ENCODE measurements at places on chromosomes 11 and 22.

- DNase-seq, result no peak
Observed at GRCh38 chr11:57637626-57638004, 12.1 kb downstream of the YPEL4 start.

DNA sequence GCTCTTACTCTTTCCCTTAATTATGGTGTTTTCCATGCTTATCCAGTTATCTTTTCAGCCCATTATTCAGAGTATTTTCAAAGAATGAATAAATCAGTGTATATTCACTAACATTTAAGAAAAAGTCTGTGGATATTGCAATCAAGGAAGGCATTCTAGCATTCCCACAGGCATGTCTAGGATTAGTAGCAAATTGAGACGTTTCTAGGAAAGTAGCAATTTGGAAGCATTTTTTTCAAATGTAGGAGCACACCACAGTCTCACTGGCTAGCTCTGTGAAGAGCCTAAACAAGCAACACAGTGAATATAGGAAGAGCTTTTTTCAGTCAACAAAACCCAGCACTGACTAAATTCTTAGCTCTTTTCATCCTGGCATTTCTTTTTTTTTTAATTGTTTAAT lies 65.4 kb downstream of the CCDC34 start:
- DNase-seq, result no peak

- DNase-seq, result no peak
Observed at GRCh38 chr11:86869531-86869930, 69.2 kb downstream of the PRSS23 start.

DNA sequence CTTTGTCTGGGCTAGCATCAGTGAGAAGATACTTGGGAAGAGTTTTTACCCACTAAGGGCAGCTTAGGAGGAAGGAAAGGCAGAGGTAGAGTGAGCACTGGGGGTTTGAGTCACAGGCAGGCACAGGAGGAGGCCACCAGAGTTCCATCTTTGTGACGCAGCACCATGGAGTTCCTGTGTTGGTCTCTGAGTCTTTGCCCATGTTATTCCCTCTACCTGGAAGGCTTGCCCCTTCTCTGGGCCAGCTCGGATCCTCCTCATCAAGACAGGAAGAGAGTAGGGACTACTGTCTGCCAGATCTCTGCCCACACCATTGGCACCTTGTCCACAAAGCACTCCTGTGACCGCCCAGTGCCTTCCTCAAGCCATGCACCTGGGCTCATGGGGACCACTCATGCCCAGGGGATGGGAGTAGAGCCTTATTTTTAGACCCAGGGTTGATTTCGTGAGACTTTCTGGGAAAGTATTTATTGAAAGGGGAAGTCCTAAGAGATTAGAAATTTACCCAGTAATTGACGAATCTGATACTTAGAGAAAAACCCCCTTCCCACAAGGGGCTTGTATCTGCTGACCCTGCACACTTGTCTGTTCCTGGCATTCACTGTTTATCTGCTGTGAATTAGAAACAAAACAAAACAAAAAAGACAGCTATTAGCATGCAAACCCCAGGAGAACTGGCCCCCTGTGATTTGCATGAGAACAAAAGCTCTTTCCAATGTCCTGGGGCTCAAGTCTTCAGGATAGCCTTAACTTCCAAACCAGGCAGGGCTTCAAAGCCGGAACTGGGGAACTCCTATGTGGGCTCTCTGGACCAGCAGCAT lies 35.9 kb upstream of the MYEOV start:
- no peak for DNase-seq

All from activated CD4-positive, alpha-beta T cell treated with anti-CD3 and anti-CD28 coated beads, Interleukin-2, amount 50 U/mL, for 48 hours (primary cell).